Effector CD8-positive, alpha-beta T cell (primary cell): ENCODE measurements at places on chromosomes 12 and 14.

- DNase-seq = no peak
These were observed 11.8 kb downstream of the ALG10B start for GRCh38 chr12:38328306-38328895.

DNA sequence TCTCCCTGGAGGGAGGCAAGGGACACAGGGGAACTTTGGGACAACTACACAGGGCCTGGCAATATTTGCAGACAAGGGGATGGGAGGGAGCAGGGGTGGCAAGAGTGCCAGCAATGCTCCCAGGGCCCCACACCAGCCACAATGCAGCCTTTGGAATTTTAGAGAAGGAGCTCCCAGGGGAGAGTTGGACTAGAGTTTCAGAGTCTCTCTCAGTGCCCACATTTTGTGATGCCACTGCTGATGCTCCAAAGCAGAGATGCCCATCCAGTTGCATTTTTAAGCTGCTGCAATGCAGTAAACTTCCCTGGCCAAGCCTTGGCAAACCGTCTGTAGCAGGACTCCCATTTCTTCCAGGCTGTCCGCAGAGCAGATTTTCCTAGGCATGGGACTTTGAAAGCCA is 98.9 kb downstream of the ZFP36L1 start:
- no peak for DNase-seq

DNA sequence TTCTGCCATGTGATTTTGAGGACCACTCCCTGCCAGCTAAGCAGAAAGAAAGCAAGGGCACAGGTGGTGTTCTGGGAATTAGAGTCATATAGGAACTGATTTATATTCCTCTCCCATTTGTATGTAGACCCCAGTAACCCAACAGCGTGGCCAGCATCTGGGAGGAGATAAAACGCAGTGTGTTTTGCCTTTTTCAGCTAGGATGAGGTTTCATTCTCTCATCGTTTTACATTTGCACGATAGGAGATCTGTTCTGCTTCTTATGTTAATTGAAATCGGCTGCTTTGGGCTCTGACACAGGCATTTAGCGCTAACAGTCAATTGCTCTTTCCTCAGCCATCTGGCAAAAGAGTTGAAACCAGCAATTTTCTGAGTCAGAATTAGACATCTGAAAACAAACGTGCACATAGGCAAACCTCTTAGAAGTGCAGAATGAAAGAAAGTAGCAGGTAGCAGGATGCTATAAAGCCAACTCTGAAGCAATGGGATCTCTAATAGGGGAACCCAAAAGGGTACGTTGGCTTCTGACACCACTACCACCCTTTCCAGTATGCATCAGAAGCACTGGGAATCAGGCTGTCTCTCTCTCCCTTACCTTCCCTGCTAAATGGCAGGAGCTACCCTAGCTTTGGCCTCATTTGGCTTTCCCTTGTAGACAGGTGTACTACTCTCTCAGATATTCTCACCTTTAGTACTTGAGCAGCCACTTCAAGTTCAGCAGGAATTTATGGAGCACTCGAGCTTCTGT is 219.1 kb downstream of the PHLDA1 start:
- DNase-seq = no peak

DNA sequence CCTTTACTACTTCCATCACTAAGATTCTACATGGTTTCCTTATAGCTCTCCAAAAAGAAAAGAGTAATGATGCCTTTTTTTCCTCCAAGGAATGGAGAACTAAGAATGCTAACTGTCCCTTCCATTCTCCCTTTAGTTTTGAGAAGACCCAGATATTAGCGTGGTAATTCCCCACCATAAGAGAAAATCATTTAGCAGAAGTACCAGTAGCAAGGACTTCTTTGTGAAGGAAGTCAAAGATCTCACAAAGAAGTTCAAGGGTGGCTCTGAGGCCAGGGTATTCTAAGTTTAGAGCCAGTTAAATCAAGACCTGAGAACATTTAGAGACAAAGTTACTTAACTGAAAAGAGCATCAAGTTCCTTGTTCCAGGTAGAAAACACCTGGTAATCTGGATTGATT is 7.3 kb downstream of the USP15 start:
- no peak for DNase-seq

GRCh38 chr12:9673404-9674225 is 4.1 kb downstream of the CLEC2D start:
- peak; percentile 27 for DNase-seq

GRCh38 chr12:127231371-127231770 is 1035.6 kb upstream of the TMEM132C start:
- DNase-seq = no peak

DNA sequence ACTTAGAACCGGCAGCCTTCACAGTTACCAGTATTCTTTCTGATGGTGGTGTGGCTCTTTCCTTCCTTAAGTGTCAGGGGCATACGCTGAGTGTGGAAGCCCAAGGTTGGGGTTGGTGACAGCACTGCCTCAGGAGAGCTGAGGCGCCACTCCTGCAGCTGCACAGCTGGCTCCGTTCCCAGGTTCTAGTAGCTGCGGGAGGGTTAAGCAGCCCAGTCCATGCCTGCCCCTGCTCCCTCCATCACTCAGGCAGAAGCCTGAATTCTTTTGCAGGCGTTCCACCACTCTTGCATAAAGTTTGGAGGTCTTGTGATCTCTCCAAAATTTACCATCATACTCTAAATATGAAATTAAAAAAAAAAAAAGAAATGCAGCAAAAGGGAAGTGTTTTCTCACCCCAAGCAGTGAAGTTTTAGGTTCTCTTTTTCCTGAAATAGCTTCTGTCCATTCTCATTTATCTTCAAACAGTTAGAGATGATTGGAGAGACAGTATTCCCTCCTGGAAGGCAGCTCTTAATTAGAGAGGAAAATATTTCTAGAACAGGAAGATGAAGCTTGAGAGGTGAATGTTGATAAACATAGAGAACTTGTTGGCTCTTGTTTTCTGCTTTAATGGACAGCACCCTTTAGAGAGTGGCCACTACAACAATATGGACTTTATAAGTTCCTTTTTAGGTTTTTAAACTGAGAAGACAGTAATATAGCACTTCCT is 136.1 kb downstream of the FGD4 start:
- DNase-seq = no peak

GRCh38 chr12:78795934-78796445 is 68.6 kb upstream of the SYT1 start:
- DNase-seq = no peak

DNA sequence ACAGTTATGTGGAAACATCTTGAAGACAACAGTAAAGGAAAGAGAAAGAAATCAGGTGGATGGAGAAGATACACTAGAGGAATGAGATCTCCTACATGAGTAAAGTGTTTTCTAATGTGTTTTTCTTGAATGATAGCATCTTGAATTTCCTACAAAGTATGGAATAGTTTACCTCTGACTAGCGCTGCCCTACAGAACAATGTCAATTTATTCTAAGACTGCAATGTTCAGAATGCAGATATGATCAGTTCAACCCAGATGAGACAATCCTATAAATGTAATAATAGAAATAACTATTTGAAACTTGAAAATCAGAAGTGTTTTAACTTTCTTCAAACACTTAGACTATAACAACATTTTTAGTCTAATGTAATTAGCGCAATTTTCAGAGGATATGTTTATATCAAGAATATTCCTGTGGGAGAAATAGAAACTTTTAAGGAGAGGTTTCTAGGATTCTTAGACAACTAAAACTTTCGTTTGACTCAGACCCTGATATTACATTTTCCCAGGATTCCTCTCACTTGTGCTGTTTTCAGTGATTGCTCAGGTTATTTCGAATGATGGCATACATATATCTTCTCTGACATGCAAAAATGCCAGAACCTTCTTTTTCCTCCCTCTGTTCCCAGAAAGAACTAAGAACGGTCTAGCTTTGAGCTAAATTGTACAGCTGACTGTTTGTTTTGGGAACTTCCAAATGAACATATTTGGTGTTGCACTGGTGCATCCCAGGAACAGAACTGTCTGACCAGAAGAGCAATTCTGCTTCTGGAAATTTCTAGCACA is 1017.4 kb downstream of the DIO2 start:
- no peak for DNase-seq

DNA sequence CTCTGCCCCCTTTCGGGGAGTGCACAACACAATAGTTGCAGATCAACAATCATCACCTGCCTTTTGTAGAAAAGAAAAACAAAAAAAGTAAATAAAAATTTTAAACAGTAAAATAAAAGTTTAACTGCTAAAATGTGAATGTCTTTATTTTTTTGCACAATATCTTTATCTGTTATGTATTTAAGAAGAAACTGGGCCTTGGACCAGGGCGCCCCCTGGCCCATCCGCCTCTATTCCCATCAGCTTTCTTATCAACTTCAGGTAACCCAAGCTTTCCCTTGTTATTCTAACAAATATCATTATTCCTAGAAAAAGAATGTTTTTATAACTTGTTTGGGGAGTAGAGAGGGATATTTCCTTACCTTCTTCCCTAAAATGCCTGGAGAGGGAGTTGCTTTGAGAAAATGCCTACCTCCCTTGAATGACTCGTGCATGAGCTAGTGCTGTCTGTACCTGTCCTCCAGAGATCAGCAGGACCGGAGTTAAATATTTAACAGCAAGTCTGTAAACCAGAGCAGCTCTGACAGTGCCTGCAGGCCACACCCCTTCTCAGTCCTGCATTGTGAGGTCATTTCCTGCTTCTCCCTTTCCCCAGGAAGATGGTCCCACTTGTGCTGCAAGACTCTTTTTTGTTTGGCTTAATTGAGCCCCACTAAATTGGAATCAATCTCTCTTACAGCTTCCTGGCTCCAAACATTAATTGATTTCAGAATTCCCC is 192.8 kb upstream of the RGS6 start:
- DNase-seq = no peak

DNA sequence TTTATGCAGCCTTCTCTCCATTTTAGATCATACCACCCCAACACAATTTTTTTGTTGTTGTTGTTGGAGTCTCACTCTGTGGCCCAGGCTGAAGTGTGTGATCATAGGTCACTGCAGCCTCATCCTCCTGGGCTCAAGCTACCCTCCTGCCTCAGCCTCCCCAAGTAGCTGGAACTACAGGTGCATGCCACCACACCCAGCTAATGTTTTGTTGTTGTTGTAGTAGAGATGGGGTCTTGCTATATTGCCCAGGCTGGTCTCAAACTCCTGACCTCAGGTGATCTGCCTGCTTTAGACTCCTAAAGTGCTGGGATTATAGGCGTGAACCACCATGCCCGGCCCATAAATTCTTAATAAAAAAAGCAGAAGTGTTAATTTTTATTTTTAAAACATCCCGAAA is 111.6 kb downstream of the PLXNC1 start:
- no peak for DNase-seq

- DNase-seq = no peak
These were observed 8.8 kb upstream of the CEP170B start for GRCh38 chr14:104856157-104856868.

DNA sequence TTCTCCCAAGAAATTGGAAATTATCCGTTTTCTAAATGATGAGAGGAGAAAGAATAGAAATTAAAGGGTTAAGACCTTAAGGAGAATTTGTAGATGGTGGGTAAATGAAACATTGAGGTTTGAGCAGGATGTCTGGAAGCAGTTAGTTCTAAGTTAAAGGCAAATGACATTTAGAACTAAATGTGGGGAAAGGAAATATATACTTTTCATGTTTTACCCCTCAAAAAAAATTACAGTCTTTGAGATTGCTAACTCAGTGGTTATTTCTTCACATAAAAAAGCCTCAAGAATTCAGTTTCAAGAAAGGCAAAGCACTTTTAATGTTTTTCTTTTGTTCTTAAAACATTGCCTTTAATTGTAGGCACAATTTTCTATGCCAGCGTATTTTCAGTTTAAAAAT is 114.0 kb downstream of the PLEKHA5 start:
- no peak for DNase-seq

- DNase-seq = no peak
These were observed 288.0 kb downstream of the DPF3 start for GRCh38 chr14:72605921-72606220.

GRCh38 chr14:105468621-105469241 is 5.9 kb upstream of the CRIP2 start:
- DNase-seq = no peak

- DNase-seq = no peak
These were observed 26.4 kb upstream of the STAB2 start for GRCh38 chr12:103560604-103561101.

DNA sequence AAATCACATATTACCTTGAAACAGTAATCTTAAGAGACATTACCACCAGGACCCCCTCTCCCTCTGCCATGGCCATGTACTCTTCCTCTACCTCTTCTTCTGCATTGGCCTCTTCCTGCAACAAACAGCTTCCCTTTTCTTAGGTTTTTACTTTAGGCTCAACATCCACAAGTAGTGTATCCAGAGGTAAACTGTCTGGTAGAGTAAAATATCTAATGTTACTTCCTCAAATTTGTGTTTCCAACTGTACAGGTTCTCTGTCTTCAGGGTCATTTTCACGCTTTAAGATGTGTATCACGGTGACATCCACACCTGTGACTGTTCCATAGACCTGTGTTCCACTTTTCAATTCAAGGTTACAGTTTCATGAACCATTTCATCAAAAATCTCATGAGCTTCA is 13.4 kb downstream of the CDK17 start:
- no peak for DNase-seq

GRCh38 chr12:7731486-7731885 is 15.7 kb downstream of the CLEC4C start:
- no peak for DNase-seq

DNA sequence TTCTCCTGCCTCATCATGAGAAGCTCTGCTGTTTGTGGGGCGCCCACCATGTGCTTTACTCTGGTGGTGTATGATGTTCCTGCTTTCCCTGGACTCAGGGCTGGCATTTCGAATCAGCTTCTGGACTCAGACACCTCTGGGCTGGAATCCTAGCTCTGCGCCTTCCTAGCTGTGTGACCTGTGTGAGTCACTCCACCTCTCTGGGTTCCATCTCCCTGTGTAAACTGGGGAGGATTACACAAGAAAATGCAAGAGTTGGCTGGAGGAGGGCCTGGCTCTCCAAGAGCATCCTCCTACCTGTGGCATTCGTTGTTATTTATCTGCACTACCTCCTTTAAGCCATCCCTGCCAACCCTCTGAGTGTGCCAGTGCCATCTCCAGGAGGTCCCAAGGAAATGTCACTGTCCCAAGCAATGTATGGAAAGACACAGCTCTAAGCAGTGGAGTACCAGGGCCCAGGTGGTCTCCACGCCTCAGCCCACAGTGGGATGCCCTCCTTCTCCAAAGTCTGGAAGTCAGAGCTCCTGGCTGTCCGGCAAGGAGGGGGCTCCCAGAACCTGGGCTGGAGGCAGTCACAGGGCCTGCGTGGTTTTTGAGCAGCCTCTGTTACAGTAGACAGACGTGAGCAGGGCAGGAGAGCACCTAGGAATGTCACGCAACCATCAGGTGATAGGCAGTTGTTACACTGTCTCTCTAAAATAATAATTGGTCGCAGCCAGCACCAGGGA is 7.3 kb upstream of the TNFAIP2 start:
- no peak for DNase-seq

DNA sequence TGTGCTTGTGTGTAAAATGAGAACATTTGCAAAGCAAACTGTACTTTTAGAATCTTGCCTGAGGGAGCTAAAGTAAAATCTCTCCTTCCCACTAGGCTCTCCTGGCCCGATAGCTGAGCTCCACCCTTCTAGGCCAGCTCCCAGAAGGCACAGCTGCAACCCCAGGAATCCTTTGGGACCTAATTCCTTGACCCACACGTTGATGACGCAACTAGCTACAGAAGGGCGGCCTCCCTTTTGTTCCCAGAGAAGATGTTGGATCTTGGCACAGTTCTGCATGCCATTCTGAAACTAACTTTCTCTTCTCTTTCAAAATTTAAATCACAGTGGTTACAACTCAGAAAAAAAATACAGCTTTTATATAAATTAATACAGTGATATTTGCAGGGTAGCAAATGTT is 268.1 kb downstream of the EGLN3 start:
- DNase-seq = no peak
